ENCODE measurements at places on chromosomes 2 and 18.

- peak; percentile 72 for DNase-seq
Measured at GRCh38 chr2:178194600-178195389, 483 bp downstream of the OSBPL6 start.

- peak; percentile 64 for DNase-seq
Measured at GRCh38 chr2:114219456-114219855, 223.0 kb upstream of the DPP10 start.

- no peak for DNase-seq
Measured at GRCh38 chr2:138453815-138454214, 47.8 kb upstream of the SPOPL start.

DNA sequence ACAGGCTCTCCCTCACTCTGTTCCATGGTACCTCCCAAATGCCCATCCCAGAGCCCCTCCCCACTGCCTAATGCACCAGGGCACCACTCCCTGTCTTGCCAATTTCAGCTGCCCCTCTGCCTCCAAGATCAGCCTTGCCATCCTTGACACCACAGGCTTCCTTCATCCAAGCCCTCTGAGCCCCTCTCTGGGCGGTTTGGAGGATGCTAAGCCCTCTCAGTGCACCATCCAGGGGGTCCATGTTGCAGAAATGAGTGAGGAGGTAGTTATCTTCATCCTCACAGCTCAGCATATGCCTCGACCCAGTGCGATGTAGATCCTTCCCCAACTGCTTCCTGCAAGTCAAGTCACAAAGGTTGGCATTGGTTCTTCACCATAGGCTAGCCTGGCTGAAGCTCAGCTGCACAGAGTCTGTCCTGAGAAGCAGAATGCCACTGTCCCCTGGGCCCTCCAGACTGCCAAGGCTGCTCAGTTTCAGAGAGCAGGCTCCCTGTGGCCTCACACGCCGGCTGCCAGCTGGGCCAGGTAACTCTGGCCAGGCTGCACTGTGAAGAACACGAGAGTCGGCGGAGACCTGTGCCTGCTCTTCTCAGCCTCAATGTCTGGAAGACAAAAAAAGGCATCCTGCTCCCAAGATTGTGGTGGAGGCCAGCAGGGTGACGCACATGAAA, 9.9 kb upstream of the MAP3K2 start:
- DNase-seq, result no peak

Measured in tongue (tissue), 3 donors.